Large intestine (tissue), 12 donors: ENCODE measurements at places on chromosomes 3 and 15. TPM values are rescaled to one million over a fixed set of nuclear protein-coding genes. Genes with fewer than 3 reads are reported as not detected.

- no peak for DNase-seq
These were observed 19.6 kb upstream of the SLC7A14 start for GRCh38 chr3:170605490-170605889.

DNA sequence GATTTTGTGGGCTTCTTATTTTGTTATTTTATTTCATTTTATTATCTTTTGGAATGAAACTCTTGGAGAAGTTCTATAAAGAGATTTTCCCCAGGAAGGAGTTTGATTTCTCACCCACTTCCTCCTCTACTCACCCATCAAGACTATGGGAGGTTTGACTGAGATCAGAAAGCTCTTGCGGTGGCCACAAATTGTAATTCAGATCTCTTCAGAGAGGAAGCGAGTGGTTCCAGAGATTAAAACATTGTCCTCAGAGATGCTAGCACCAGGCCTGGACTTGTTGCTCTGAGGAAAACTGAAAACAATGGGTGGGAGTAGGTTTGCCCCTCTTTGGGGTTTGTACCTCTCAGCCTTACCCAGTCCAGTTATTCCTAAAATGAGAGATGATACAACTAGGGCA is 8.1 kb upstream of the MUC13 start:
- no peak for DNase-seq

GPR62 gene
- 0.18 TPM for polyA plus RNA-seq

PDCD10 gene
- polyA plus RNA-seq: 49.8 TPM

GRCh38 chr3:196590279-196590678 is 21.8 kb downstream of the FBXO45 start:
- DNase-seq: no peak

DPPA2 gene
- 0.03 TPM for polyA plus RNA-seq

- no peak for DNase-seq
These were observed 491.2 kb upstream of the TPRG1 start for GRCh38 chr3:188680605-188681004.
